ENCODE measurements at places on chromosomes 1 and 21. TPM values are rescaled to one million over a fixed set of nuclear protein-coding genes. Genes with fewer than 3 reads are reported as not detected.

HTR6 gene
- 2.3 TPM for polyA plus RNA-seq

F13B gene
- not detected for polyA plus RNA-seq

KRTAP12-2 gene
- polyA plus RNA-seq, result not detected

MIXL1 gene
- polyA plus RNA-seq, result 0.24 TPM

DNA sequence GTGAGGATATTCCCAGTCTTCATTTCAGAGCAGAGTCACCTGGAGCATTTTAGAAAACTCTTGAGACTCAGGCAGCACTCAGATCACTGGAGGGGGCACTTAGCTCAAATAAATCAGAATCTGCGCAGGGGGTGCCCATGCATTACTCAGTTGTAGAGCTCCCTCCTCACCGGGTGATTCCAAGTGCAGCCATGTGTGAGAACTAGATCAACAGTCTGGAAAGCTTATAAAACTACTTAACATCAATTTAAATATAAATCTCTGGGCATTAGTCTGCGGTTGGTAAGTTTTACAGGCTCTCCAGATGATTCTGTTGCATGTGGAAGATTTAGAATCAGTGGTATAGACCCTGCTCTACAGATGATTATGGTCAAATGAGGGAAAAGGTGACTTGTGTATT is 128.6 kb downstream of the ST6GALNAC3 start:
- DNase-seq, result no peak

DNA sequence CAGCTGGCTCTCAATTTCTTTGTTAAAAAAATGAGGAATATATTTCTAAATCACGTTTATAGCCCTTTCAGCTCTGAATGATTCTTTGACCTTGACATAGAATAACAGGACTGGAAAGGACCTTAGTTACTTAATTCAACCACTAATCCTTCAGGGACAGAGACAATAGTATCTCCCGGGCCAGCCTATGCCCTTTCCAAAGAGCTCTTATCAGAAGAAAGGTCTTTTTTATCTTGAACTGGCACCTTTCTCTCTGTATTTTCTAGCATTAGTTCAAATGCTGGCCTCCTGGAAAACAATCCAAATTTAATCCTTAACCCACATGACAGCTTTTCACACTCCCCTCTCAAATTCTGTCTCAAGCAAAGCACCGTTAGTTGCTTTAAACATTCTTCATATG is 44.8 kb upstream of the FBXO28 start:
- no peak for DNase-seq

DNA sequence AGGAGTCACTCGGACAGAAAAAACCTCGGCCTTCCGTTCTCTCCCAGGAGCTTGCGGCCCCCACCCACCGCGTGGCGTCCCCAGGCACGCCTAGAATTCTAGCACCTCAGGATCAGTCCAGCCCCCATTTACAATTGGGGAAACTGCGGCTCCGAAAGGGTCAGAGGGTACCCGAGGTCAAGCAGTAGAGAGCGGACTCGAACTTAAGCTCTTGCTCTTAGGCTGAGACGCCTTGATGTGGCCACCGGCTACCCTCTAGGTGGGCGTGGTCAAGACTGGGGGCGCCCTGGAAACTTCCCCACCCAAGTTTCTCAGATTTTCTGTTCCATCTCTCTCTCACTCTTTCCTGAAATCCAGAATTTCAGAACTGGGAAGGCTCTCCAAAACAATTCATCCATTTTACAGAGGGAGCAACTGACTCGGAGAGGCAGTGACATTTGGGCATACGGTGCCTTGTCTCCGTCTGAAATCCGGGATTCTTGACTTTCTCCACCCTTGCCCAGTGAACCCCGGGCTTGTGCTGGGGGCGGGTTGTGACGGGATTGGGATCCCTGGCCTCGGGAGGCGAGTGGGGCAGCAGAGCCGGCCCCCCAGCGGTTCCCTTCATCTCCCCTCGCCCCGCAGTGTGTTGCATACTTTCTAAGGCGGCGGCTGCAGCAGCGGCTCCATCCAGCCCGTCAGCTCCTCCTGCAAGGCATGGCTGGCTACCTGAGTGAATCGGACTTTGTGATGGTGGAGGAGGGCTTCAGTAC is 777 bp downstream of the AZIN2 start:
- DNase-seq, result no peak

GRCh38 chr1:214466403-214467077 is 84.9 kb downstream of the PTPN14 start:
- DNase-seq, result no peak

Measured in left renal cortex interstitium (tissue), 4 donors.